Dorsolateral prefrontal cortex (tissue), 122 donors: ENCODE measurements at places on chromosomes 2 and 18.

- no peak for DNase-seq
Observed at GRCh38 chr2:101868525-101868924, 123.2 kb upstream of the IL1R2 start.

GRCh38 chr18:54086046-54086802 lies 138.2 kb downstream of the MBD2 start:
- no peak for DNase-seq

DNA sequence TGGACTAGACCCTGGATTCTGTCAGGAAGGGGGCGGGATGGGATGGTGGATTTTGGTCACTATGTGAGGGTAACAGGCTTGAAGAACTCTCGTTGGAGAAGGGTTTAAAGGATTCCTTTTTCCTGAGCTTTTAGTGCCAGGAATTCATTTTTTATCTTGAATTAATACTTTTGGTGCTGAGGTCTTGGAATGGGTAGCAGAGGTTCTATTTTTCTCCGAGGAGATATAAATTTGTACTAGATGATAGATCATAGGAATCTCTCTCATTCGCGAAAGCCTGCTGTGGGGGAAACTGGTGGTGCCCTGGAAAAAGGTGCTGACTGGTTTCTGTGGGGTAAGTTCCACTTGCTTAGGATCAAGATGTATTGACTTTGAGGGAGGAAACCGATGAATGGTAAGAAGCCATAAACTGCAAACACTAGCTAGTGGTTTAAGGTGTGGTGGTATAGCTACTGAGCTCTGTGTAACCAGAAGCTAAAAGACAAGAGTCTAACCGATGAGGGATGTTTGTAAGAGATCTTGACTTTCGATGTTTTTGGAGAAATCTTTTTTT lies 706 bp downstream of the AGPS start:
- DNase-seq = no peak

- no peak for DNase-seq
Observed at GRCh38 chr2:206337956-206338355, 63.5 kb downstream of the ZDBF2 start.

GRCh38 chr18:75496151-75496550 lies 68.6 kb upstream of the SMIM21 start:
- DNase-seq = no peak

GRCh38 chr18:77124452-77124922 lies 8.1 kb downstream of the MBP start:
- no peak for DNase-seq

DNA sequence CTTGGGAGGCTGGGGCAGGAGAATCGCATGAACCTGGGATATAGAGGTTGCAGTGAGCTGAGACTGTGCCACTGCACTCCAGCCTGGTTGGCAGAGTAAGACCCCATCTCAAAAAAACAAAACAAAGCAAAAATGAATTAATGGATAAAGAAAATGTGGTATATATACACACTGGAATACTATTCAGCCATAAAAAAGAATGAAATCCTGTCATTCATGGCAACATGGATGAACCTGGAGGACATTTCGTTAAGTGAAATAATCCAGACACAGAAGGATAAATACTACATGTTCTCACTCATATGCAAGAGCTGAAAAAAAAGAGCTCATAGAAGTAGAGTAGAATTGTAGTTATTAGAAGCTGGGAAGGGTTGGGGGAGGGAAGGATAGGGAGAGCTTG lies 80.8 kb downstream of the RAB31 start:
- no peak for DNase-seq

- DNase-seq = no peak
Observed at GRCh38 chr18:2409906-2410305, 161.4 kb downstream of the METTL4 start.

GRCh38 chr18:42824178-42824577 lies 291.3 kb downstream of the RIT2 start:
- DNase-seq = no peak

- peak; percentile 60 for DNase-seq
Observed at GRCh38 chr2:218648088-218648786, 11.2 kb downstream of the ZNF142 start.

- peak; percentile 82 for DNase-seq
Observed at GRCh38 chr18:38654946-38655345, 1089.3 kb upstream of the CELF4 start.

DNA sequence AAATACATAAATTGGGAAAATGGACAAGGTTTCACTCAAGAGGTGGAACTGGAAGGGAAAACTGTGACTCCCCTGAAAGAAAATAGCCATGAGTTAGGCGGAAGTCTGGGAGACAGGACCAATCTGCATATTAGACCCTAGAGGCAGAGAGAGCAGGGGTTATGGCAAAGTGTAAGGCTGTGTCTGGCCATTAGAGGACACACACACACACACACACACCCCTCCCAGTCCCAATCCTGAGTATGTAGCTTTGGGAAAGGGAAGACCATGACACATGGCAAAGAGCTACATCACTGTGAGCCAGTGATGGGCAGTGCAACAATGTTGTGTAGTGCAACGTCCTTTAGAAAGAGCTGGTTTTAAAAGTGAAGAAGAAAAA lies 479.9 kb upstream of the NXPH2 start:
- DNase-seq = no peak

- DNase-seq = no peak
Observed at GRCh38 chr2:237669628-237670392, 42.4 kb downstream of the LRRFIP1 start.

DNA sequence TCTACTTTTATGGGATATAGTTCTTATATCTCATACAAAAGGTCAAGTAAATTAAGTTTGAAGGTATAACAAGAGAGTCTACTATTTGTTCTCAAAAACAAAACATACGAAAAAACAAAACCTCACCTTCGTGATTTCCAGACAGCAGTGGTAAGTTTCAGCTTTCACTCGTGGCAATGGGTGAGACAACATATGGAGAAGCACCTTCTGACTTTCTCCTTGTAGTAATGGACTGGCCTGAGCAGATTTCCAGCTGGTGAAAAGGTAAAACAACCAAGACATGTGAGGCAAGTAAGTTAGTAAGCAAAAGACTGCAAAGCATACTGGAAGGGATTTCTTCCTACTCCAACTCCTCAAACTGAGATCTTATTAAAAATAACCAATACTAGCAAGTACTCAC lies 39.6 kb downstream of the RTTN start:
- DNase-seq = no peak

- no peak for DNase-seq
Observed at GRCh38 chr2:53450923-53451322, 316.7 kb upstream of the CHAC2 start.

GRCh38 chr2:215743066-215743465 lies 270.3 kb downstream of the MREG start:
- no peak for DNase-seq

- peak; percentile 57 for DNase-seq
Observed at GRCh38 chr2:38959938-38960608, 70.4 kb downstream of the ARHGEF33 start.

- no peak for DNase-seq
Observed at GRCh38 chr18:36330435-36331052, 33.0 kb downstream of the FHOD3 start.

GRCh38 chr18:37425222-37425621 lies 140.4 kb downstream of the CELF4 start:
- no peak for DNase-seq

DNA sequence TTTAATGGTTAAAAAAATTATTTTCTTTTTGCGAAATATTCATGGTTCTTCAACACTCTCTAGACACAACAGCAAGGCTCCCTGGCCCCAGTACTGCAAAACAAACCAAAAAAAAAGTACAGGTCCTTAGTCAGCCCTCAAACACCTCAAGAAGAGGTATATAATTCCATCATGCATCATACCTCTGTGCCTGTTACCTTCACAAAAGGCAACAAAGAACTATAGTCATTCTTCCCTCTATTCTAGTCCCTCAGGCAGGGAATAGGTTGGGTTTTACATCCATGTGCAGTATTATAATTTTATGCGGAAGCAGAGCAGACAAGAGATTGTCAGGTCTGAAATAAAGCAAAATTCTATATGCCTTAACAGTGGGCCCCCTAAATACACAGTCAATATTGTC lies 8.5 kb downstream of the NFE2L2 start:
- DNase-seq = no peak

DNA sequence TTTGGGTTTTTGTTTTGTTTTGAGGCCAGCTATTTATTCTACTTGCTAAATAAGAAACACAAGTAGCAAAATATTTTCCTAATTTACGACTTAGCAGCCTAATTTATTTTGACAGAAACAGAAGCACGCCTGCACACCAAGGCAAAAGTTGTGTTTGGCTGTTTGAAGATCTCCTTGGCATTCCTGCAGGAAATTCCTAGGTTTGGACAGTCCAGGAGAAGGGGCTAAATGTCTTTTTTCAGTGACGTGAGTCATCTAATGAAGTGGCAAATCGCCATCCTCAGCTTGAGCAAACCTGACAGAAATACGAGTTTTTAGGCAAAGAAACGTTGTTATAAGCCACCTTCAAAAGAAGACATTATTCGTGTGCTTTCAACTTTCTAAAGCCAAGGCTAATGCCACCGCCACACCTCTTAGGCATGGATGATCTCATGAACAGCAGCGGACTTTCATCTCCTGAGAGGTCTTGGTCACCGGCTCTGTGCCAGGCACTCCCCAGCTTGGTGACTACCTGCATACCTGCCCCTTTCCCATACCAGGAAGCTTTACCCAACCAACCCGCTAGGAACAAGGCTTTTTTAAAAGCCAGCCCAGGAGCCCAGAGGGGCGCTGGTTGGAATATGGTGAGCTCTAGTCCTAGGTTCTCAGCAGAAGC lies 30.9 kb downstream of the STK39 start:
- DNase-seq = no peak

GRCh38 chr2:10076511-10076910 lies 3.7 kb downstream of the CYS1 start:
- no peak for DNase-seq

DNA sequence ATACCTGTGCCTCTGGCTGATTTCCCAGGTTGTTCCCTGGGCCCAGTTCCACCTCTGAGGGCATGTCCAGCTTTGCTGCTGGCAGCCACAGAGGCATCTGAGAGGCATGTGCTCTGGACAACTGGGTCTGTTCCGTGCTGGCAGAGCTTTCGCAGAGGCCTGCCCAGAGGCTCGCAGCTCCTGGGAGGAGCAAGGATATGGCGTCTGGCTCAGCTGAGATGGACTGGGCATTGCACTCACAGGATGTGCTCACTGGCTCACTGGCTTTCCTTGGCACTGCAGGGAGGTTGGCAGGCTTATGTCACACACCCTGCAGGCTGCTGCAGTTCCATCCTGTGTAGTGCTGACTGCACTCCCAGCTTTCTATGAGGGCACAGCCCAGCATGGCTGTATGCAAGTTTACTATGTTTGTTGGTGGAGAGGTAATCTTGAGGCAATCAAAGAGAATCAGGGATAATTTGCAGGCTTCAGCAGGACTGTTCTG lies 172.3 kb downstream of the PRKCE start:
- peak; percentile 80 for DNase-seq

DNA sequence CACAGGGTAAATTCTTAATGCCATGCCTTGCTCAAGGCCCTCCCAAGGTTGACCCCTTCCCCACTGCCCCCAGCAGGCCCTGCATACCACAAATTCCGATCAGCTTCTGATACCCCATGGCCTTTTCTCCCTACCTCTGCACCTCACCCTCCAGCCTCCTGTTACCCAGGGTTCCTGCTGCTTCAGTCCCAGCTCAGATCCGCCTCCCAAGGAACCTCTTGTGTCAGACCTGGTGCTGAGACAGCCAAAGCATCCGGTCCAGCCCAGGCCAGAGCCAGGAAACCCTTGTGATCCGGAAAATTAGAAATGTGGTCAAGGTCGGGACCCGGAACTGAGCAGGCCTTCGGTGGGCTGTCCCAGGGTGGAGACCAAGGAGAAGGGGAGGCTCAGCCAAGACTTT lies 231.3 kb downstream of the BCL2 start:
- DNase-seq = no peak

- DNase-seq = no peak
Observed at GRCh38 chr2:102140377-102140776, 2.2 kb upstream of the IL1R1 start.

- DNase-seq = no peak
Observed at GRCh38 chr2:146477383-146477782, 1367.4 kb upstream of the ACVR2A start.

- DNase-seq = no peak
Observed at GRCh38 chr2:114754907-114755563, 312.6 kb downstream of the DPP10 start.

DNA sequence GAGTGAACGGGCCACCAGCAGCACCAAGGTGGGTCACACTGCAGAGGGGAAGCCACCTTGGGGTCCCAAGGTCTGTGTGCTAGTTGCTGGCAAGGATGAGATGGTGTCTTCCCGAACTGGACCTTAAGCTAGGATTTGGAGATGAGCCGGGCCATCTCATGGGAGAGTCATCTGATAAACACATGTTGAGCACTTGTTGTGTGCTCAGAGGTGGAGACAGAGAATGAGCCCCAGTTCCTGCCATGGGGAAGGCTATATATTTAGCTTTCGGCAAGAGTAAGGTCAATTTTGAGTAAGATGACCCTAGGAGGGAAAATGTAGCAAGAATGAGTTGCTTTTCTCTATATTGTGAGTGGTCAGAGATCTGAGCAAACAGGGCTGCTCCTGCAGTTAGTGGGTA lies 41.4 kb upstream of the RPL31 start:
- DNase-seq = no peak

DNA sequence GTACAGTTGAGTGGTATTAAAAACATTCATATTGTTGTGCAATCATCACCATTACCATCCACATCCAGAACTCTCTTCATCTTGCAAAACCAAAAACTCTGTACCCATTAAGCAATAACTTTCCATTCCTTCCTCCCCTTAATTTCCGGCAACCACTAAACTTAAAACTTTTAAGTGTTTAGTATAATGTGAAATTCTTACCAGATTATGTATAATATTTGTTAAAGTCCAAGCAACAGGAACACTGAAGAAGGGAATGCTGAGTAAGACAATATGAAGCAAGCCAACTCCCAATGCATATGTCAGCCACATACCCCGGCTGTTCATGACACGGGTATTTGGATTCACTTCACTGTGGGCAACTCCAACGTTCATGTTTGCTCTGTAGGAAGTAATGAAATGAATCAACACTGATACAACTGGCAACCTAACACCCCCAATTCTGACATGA lies 1.9 kb downstream of the ORMDL1 start:
- DNase-seq = no peak

- DNase-seq = no peak
Observed at GRCh38 chr18:63677500-63678225, 16.0 kb upstream of the SERPINB3 start.

- DNase-seq = no peak
Observed at GRCh38 chr2:58429014-58429875, 188.1 kb upstream of the FANCL start.

GRCh38 chr2:31372097-31372496 lies 42.4 kb downstream of the XDH start:
- DNase-seq = no peak
